ENCODE measurements at places on chromosomes 1 and 21.

GRCh38 chr1:81950591-81951244, 150.0 kb downstream of the ADGRL2 start:
- no peak for DNase-seq

GRCh38 chr1:31010086-31010989, 55.2 kb downstream of the PUM1 start:
- peak; percentile 63 for DNase-seq

- no peak for DNase-seq
Measured at GRCh38 chr1:206772243-206772937, at the start of gene IL10. Gene IL10, minus strand, starts transcription at chr1:206772494. Its CDS starts 59 bp downstream, at chr1:206772435.

- DNase-seq: no peak
Measured at GRCh38 chr1:928825-929661, 5.3 kb downstream of the SAMD11 start.

- DNase-seq: no peak
Measured at GRCh38 chr1:41340655-41341364, 20.4 kb upstream of the FOXO6 start.

DNA sequence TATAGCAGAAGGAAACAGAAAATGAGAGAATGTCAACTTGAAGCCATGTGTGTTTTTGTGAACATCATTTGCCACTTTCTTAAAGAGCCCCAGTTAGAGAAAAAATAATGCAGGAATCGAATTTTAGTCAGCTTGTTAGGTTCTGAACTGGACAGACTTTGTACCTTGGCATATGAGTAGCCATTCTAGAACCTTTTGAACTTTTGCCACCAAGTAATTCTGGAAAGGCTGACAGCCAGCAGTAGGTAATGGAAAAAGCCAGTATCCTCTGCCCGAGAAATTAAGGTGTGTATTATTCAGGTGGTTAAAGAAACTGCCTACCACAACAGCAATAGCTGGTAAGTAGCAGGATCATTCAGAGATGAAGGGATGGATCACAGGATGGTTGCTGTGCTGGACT, 20.7 kb downstream of the LRRC8D start:
- no peak for DNase-seq

GRCh38 chr1:91201176-91201575, 179.3 kb upstream of the ZNF644 start:
- no peak for DNase-seq

- DNase-seq: no peak
Measured at GRCh38 chr1:147753081-147753480, 7.3 kb downstream of the GJA5 start.

GRCh38 chr1:54995013-54995760, 3.5 kb upstream of the BSND start:
- no peak for DNase-seq

DNA sequence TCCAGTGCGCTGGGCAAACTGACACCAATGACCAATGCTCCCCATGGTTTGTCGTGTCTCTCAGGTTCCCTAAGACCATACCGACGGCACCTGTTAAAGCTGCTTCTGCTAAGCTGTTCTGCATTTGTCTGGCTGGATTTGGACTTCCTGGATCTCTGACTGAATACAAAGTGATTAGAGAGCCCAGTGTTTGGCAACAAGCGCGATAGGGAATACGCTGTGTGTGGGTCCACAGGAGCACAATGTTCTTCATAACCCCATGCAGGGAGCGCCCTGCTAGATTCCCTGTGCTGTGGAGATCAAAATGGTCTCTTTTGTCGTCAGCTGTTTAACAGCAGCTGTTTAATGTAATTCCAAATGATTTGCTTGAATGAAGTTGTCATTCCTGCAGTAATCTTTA, 26.0 kb upstream of the ESRRG start:
- no peak for DNase-seq

DNA sequence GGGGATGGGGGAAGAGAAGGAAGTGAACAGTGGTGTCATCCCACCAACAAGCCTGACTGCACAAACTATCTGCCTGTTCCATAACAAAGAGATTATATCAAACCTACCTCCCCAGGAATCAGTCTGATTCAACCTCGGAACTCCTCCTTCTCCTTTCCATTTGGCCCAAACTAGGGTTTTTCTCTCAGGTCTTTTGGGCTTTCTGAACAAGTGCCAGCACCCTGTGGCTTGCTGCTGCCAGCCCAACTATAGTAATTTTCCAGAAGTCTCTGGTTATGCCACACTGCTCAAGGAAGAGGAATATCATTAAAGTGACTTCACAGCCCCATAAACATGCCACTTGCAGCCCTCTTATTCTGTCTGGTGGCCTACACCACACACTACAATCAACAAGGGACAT, 70.5 kb downstream of the RGS7 start:
- no peak for DNase-seq

GRCh38 chr21:14923468-14923867, 141.3 kb downstream of the NRIP1 start:
- no peak for DNase-seq
